Ureter (tissue), 1 donor: ENCODE measurements at places on chromosomes 11 and 22.
A peak's percentile ranks its signal among the peaks of the same experiment; 100 is the strongest.

DNA sequence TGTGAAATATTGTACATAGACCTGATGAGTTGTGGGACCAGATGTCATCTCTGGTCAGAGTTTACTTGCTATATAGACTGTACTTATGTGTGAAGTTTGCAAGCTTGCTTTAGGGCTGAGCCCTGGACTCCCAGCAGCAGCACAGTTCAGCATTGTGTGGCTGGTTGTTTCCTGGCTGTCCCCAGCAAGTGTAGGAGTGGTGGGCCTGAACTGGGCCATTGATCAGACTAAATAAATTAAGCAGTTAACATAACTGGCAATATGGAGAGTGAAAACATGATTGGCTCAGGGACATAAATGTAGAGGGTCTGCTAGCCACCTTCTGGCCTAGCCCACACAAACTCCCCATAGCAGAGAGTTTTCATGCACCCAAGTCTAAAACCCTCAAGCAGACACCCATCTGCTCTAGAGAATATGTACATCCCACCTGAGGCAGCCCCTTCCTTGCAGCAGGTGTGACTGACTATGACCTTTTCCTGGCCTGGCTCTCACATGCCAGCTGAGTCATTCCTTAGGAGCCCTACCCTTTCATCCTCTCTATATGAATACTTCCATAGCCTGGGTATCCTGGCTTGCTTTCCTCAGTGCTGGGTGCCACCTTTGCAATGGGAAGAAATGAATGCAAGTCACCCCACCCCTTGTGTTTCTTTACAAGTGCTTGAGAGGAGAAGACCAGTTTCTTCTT, 12.3 kb downstream of the PIK3IP1 start:
- DNase-seq = no peak

GRCh38 chr11:17604915-17605233, 57.8 kb downstream of the OTOG start:
- DNase-seq = peak; percentile 23

DNA sequence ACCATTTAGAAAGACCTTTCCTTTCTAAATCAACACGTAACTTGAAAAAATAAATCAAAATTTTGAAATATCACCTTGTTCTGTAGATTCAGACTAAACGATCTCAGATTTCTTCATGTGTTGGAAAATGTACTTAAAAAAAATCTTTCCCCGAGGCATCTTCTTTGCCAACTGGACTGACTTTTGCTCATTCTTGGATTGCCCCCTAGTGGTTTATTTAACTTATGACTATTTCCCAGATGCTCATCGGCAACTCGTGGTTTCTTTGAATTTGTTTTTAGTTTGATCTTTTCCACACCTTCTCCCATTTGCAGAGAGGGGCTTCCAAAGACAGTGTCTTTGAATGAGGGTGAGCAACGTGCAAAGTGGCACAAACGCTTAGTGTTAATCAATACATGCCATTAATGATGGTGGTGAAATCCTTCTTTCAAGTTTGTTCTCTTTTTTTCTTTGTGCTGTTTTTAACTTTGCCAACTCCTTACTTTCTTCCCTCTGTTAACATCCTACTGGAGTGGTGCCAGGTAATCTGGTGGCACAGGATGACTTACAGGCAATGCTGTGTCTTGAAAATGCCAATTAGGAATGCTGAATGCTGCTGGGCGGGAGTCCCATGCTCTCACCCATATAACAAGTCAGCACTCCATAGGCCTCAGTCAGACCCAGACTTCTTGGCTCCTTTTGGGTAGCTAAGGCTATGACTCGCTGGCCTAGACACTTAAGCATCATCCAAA, 18.3 kb downstream of the PRSS23 start:
- DNase-seq = no peak

DNA sequence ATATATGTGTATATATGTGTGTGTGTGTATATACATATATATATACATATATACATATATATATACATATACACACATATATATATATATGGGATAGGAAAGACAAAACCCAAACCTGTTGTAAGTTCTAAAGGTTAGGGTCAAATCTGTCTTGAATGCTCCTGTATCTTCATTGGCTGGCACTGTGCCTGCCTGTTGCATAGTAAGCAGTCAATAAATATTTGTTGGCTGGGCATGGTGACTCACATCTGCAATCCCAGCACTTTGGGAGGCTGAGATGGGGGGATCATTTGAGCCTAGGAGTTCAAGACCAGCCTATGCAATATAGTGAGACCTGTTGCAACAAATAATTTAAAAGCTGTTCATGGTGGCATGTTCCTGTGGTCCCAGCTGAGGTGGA, 205.4 kb downstream of the DBX1 start:
- DNase-seq = no peak

DNA sequence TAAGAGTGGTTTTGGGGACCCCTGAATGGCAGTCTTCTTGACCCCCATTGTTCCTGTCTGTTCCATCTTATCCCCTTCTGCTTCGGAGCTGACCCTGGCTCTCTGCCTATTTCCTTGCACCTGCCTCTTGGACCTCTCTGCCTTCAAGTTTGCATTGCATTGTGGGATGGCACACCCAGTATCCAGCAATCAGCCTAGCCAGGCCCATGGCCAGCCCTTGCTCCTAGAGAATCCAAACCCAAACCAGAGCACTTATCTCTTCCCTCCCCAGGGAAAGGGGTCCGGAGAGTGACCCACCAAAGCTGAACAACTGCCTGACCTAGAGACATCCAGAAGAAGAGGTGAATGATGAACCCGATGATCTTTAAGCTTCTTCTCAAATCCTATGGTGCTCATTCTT, 607.3 kb upstream of the CADM1 start:
- no peak for DNase-seq

DNA sequence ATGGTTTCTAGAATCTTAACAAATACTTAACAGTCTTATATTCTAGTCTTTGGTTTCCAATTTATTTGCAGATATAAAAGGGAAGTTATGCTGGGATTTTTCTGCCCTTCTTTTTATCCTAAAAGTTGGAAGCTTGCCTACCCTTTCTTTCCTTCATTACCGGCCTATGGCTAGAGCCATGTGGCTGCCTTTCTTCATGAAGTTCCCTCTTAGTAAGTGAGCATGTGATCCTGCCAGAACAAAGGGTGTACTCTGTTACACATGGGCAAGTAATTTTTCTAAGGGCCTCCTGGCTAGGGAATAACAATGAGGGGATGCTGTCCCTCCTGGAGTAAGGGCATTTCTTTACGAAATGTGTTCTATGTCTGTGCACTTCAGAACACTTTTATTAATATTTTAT, 252.1 kb upstream of the PITPNB start:
- DNase-seq = no peak

DNA sequence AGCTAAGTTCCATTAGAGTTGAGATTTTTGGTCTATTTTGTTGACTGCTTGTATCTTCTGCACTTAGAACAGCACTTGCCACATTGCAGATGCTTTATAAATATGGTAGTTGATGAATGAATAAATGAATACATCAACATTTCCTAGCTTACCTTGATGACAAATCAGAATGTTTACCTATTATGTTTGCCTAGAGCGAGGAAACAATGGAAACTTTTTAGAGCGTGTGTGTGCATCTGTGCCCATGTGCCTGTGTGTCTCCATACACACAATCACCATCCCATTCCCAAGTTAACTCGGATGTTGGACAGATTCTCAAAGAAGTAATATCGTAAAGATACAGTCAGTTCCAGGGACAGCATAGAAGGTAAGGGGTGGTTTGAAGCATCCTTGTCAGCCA, 139.1 kb downstream of the DBX1 start:
- no peak for DNase-seq

- DNase-seq = no peak
These were observed 181.5 kb downstream of the FAM76B start for GRCh38 chr11:95608093-95608492.

DNA sequence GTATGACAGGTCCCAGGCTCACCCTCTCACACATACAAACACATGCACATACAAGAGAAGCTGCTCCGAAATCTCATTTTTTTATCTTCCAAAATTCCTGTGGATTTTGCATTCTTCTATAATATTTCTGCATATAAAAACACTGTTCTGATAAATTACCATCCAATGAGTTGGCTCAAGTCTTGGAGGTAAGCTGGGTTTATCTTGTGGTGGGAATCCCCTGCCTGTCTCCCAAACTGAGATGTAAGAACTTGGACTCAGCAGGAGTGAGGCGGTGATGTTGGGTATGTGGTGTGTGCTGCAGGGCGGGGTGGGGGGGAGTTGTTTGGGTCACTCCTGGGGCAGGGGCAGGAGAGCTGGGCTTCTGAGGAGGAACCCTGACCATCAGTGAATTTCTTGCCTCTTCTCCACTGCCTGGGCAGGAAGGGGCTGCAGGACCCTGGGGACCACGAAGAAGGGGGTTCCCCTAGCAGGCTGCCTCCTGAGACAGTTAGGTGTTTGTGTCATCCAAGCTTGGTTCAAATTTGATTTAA, 6.8 kb upstream of the P2RY6 start:
- peak; percentile 29 for DNase-seq

GRCh38 chr11:102421261-102421660, 31.3 kb downstream of the TMEM123 start:
- no peak for DNase-seq

GRCh38 chr22:48104102-48104738, 1341.8 kb downstream of the TBC1D22A start:
- DNase-seq = peak; percentile 23

DNA sequence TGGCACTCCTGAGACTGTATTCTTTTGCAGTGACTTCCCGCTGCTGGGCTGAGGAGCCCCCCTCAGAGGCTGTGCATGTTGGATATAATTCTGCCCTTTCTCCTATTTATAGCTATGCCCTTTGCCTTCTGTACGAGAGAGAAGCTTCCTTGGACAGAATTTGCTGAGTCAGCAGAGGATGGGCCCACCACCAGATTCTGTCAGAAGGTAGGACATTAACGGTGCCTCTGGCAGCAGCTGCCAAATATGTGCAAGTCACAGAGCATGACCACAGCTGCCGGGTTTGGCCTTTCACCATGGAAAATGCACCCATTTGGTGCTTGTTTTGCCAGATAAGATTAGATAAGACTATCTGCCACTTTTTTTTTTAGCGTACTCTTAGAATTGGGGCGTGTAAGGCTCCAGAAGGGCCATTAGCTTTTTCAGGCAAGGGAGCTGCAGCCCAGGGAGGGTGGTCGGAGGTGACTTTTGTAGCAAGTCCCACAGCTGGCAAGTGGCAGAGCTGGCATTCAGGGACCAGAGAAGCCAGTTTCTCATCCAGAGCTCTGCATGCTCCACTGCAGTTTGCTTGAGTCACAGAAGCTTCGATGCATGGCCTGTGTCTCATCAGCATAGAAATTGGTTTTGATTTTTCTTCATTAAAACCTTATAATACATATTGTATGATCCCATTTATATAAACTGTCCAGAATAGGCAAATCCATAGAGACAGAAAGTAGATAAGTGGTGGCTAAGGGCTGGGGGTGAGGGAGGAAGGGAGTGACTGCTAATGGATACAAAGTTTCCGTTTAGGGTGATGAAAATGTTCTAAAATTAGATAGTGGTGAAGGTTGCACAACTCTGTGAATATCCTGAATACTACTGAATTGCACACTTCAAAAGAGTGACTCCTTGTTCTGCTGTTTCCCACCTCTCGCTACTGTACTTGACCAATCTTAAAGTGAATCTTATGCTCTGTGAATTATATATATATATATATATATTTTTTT, 15.8 kb downstream of the UPB1 start:
- no peak for DNase-seq

GRCh38 chr11:76783896-76784813, 999 bp downstream of the TSKU start:
- peak; percentile 73 for DNase-seq

DNA sequence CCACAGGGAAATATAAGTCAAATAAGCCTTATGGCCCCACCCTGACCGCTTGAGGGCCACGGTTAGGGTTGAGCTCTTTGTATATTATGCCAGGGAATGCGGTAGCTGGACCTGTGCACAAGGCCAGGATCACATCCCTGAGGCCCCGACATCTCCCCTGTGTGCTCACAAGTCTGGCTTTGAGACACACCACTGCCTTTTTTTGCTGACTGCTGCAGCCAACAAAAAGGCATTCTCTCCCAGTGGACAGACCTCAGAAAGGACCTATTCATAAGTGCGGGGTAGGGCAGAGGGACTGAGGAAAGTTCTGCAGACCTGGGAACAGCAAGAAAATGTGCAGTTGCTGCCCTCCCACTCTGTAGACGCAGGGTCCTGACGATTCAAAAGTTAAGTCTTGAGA, 3.4 kb upstream of the SIDT2 start:
- DNase-seq = no peak

GRCh38 chr11:88169471-88169870, 5.8 kb downstream of the RAB38 start:
- no peak for DNase-seq

GRCh38 chr22:23262518-23263332, 82.4 kb downstream of the BCR start:
- DNase-seq = no peak

DNA sequence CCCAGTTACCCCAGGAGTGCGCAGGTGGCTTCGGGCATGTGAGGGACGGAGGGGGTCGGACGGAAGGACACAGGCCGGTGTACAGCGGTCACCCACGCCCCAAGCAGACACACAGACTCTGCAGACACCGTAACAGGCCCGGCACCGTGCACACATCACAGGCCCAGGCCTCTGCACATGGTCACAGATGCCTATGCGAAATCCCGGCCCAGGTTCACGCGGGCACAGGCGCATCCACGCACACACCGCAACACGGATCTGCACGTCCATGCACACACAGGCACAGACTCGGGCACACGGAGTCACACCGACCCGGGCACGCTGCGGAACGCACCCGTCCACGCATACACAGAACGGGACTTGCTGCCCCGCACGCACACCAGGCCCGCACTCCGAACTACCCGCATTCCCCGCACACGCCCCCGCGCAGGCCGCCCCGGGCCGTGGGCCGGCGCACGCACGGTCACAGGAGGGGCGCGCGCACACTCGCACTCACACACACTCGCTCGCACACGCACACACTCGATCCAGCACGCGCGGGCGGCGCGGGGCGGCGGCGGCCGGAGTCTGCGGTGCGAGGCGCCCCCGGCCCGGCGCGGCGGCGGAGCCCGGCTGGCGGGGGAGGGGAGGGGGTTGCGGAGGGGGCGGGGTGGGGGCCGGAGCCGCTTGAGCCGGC, at the start of gene MGAT3:
MGAT3 (plus strand) TSS at position 491 of the 676 bp plus-strand sequence. CDS start 30,336 bp downstream, outside the sequence.
- no peak for DNase-seq

- DNase-seq = no peak
These were observed 20.7 kb upstream of the ARFGAP3 start for GRCh38 chr22:42877597-42878340.

DNA sequence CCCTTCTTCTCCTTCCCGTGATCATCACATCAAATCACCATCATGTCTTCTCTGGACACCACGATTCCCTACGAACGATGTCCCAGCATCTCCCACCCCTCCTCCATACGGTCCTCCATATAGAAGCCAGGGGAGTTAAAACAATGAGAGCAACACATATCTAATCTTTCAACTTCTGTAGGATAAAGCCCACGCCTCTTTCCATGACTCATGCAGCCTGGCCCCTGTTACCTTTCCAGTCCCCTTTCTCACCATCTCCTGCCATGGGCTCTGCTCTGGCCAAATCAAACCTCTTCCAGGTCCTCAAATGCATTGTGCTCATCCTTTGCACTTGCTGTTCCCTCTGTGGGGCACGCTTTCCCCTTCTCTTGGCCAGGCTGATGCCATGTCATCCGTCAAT, 23.6 kb downstream of the RPS6KA4 start:
- DNase-seq = no peak

GRCh38 chr22:31062566-31063230, 18.4 kb upstream of the SMTN start:
- no peak for DNase-seq

GRCh38 chr11:107457205-107457557, 444 bp downstream of the CWF19L2 start:
- no peak for DNase-seq
